ENCODE measurements at places on chromosomes 13 and 19.
A peak's percentile ranks its signal among the peaks of the same experiment; 100 is the strongest.

GRCh38 chr13:71274923-71275608, 591.9 kb downstream of the DACH1 start:
- DNase-seq, result no peak

GRCh38 chr19:14401468-14402195, 17.5 kb downstream of the DDX39A start:
- no peak for DNase-seq

DNA sequence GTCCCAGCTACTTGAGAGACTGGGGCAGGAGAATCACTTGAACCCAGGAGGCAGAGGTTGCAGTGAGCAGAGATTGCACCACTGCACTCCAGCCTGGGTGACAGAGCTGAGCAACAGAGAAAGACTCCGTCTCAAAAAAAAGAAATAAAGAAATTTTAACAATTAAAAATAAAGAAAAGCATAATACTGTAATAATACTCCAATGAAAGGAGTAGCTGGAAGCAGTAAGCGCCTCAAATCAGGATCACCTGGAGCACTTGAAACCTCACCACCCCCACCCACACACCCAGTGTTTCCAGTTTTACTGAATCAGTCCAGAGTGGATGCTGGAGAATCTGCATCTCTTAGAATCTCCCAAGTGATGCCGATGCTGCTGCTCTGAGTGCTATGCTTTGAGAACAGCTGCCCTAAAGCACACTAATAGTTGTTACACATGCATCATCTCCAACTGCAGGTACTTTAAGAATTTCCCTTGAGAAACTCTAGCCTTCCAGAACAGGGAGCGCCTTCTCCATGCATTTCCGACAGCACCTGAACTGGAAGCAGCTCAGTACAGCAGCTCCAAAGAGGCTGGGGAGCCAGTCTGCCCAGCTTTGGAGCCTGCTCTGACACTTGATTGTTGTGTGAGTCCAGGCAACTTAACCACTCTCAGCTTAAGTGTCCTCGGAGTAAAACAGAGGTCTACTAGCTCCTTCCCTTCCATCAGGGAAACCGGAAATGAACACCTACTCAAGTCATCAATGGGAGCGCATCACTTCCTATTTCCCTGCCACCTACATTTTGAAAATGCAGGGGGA, 2.9 kb downstream of the ABCC4 start:
- no peak for DNase-seq

- DNase-seq, result no peak
Observed at GRCh38 chr13:98447881-98448641, 128.8 kb downstream of the STK24 start.

DNA sequence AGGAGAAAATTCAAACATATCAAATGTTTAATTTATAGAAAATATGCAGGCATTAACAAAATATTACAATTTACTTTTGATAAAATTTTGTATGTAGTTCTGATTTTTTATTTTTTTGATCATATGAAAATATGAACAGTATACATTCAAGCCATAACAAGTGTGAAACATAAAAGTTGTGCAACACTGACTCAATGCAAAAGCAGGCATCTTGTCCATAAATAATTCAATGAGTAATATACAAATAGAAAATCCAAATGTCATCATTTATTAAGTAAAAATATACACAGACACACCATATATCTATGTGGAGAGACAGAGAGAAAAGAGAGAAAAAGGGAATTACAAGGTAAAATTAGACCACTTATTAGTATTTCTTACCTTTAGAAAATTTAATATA, 1183.9 kb downstream of the SLITRK1 start:
- DNase-seq, result no peak

- DNase-seq, result no peak
Observed at GRCh38 chr19:56670961-56671612, 470 bp downstream of the ZNF835 start.

DNA sequence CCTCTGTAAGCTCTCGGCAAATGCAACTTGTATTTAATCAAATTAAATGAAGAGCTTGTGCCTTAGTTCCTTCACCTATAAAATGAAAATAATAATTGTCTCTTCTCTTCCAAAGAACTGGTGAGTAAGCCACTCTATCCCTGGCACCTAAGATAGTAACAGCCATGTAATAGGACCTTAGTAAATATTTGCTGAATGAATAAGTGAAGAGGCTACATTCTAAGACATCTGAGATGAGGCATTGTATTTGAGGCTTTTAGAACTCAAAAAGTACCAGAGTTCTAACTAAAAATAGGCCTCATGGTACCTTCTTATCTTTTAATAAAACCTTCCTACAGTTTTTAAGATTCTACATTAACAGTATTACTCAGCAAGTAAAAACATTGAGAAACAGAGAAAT, 17.3 kb upstream of the DCLK1 start:
- no peak for DNase-seq

DNA sequence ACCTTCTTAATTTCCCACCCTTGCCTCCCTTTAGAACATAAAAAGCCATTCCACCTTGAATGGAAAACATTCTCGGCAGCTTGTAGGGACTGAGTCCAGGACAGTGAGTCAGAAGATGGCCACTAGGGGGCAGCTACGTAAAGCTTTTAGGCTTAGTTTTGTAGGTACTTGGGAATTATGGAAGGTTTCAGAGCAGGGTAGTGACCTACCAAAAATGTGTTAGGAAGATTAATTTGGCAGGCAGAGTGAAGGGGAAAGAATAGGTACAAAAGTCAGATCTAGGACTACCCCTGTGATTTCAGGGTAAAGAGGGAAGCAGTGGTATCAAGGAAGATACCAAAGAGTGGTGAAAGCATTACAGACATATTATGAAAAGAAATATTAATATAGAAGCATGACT, 198.4 kb downstream of the NDFIP2 start:
- peak; percentile 66 for DNase-seq

GRCh38 chr19:13637664-13638063, 126.7 kb upstream of the MRI1 start:
- no peak for DNase-seq

GRCh38 chr13:114174529-114174961, 4.5 kb upstream of the CFAP97D2 start:
- peak; percentile 41 for DNase-seq

DNA sequence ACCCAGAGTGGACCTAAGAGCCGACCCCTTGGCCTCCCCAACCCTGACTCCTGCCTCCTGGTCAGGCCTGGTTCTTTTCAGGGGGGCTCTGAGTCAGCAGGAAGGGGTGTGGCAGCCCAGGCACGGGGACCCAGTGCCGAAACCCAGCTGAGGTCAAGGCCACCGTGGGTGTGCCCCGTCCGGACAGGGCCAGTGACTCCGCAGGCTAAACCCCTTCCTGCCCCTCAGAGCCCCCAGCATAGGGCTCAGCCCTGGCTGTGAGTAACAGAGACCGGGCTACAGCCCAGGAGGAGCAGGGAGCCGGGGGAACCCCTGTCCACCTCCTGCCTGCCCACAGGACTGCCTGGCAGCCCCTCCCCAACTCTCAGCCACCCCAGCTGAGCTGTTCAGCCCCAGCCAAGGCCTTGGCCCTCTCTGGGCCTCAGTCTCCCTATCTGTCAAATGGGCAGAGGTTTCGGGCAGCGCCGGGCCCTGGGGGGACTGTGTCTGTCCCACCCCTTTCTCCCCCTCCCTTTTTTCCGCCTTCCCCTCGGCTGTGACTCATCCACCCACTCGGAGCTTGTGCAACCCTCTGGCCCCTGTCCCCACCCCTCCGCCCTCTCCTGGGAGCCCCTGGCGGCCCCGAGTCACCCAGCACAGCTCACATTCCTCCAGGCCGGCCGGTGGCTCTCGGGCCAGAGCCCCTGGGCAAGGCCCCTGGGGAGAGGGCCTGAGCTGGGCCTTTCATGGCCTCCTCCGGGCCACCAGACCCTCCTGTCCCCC, 8.6 kb downstream of the ZBTB7A start:
- DNase-seq, result no peak

DNA sequence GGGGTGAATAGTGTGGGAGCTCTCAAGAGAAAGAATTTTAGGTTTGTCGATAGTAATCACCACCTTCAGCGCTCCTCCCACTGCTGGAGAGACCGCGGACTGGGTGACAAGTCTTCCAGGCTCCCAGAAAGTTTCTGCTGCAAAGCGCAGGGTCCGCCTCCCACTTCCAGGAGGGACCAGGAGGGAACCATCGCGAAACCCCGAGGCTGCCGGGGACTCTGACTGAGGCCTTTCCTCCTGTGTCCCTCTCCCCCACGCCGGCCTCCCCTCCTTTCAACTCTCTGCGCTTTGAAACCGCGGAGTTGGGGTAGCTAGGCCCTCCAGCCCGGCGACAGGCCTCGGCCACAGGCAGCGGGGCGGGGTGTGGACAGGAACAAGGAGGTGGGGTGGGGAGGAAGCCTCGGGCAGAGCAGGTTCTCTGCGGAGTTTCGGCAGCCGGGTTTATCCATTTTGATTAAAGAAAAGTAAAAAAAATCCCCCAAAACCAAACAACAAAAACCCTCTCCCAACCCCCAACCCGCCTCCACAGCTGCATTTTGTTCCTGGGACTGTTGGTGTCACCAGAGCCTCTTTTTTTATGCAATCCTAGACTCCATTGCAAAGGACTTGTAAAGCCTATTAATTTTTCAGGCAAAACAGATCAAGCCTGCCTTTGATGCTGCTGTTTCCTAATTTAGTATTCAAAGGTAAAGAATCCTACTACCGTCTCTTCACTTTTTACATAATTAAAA, 157.2 kb downstream of the TM9SF2 start:
- DNase-seq, result peak; percentile 43

DNA sequence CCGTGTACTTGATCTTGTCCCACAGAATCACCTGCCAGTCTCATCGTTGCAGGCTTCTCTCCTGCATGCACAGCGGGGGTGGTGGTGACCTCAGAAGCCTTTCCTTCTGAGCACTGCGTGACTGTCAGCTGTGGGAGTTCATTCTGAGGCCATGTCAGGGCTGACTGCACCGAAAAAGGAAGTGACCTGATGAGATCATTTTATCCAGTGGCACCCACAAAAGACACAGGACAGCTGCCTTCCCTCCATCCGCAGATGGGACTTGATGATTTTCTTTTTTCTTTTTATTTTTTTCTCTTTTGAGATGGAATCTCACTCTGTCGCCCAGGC, 89.7 kb downstream of the RAB20 start:
- DNase-seq, result peak; percentile 44

GRCh38 chr13:109333893-109334651, 452.3 kb downstream of the IRS2 start:
- no peak for DNase-seq

DNA sequence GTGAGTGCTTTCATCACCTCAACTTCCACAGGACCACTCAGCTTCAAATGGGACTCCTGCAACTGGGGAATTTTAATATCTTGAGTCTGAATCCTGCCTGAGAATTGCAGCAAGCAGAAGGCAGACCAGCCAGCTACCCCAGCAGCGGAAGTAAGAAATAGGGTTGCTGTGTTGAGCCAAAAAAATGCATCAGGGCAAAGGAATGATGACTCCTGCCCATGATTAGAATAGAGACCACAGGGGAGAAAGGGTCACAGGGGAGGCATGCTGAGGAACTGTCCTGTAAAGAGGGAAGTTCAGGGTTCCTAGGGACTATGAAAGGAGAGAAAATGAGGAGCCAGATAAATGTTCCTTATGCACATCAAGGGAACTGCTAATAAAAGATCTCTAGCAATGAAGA, 370.2 kb downstream of the KCTD12 start:
- DNase-seq, result no peak

DNA sequence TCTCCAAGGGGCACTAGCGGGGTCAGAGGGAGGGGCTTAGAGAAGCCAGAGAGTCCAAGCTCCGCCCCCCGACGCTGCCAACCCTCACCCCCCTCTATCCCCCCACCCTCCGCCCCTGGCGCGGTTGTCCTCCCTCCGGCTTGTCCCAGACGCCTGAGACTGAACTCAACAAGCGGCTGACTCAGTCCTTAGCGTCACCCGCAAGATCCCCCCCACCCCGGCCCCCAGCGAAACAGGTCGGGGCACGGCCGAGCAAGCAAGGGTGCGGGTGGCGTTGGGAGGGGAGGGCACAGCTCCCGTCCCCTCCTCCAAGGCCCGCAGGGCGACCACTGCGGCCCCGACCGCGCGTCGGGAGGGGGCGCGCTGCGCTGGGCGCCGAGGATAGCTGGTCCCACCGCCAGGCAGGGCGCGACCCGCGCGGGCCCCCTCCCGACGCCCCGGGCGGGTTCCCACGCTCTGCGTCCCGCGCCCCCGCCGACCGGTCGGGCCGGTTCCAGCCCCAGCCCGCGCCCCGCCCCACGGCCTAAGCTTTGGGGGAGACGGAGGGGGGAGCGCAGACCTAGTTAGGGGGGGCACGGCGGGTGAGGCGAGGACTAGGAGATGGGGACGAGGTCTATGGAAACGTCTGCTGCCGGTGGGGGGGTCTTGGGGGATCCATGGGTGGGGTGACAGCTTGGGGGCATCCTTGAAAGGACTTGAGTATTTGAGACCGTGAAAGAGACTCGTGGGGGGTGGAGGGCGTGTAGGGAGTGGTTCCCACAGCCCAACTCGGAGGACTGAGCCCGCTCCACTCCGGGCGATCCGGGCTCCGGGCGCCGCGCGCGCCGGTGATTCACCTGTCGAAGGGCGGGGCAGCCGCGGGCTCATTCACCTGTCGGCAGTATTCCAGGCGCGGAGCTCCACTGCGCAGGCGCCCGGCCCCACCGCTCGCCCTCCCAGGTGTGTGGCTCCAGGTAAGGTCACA, 5.1 kb downstream of the NOTCH3 start:
- DNase-seq, result no peak

- DNase-seq, result no peak
Observed at GRCh38 chr13:110881839-110882627, 32.8 kb downstream of the ANKRD10 start.

DNA sequence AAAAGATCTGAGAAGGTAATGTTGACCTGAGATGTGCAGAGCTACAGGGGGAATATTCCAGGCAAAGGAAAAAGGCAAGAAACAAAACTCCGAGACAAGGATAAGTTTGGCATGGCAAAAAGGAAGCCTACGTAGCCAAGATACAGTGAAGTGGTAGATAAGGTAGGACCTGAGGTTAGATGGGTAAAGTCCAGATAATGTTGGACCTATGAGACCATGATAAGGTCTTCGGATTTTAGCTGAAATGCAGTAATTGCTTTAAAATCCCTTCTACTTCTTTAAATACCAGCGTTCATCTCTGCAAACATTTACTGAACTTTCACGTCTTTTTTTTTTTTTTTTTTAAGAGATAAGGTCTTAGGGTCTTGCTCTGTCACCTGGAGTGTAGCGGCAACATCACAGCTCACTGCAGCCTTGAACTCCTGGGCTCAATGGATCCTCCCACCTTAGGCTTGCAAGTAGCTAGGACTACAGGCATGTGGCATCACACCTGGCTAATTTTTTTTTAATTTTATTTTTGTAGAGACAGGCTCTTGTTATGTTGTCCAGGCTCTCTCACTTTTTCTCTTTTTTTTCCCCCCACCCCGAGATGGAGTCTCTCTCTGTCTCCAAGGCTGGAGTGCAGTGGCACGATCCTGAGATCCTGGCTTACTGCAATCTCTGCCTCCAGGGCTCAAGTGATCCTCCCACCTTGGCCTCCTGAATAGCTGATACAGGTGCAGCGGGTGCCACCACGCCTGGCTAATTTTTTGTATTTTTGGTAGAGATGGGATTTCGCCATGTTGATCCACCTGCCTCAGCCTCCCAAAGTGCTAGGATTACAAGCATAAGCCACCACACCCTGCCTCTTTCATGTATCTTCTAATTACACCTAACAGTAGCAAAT, 4.2 kb upstream of the WBP4 start:
- DNase-seq, result no peak

GRCh38 chr19:30430206-30430734, 58.1 kb downstream of the ZNF536 start:
- DNase-seq, result no peak

GRCh38 chr19:50649433-50650391, at the start of gene C19orf81:
Gene C19orf81, plus strand, starts transcription at chr19:50649445. Its CDS starts 0 bp downstream, at chr19:50649445.
- no peak for DNase-seq

Data from KG1 (cell line).